ENCODE measurements at places on chromosomes 13 and 19.

GRCh38 chr13:113125506-113126264, 3.1 kb downstream of the F10 start:
- no peak for DNase-seq

GRCh38 chr13:23159205-23159759, 21.5 kb upstream of the SGCG start:
- no peak for DNase-seq

DNA sequence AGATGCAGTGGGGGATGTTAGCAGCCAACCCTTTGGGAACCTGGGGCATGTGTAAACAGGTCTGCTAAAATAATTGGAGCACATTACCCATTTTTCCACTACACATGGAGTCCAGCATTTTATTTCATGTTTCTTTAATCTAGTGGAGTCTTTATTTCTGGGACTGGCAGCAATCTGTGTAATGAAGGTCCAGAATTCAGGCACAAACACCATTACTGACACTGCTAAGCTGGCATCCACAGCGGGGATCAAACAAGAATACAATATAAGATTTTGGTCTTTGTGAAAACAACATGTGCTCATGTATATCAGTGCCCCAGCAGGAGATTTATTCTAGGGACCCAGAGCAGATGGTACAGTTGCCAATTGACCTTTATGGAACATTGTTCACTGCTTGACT, 1587.0 kb upstream of the PRR20A start:
- DNase-seq, result no peak

- DNase-seq, result no peak
These were observed 6.7 kb downstream of the SOHLH2 start for GRCh38 chr13:36207672-36208071.

DNA sequence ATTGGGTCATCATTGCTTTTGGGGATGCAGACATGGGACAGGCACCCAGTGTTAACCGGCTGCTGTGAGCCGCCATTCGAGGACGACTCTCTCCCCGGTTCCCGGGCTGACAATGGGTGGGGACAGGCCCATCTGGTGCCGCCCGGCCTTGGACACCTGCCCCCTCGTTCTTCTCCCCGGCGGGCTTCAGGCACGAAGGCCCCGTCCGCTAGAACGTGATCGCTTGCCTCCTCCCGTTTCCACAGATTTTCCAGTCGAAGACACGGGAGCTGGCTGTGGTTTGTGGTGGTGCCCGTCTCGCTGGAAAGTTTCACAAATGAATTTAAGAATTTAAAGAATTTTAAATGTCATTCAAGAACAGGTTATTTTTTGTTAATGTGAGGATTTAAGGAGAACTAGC, 2.0 kb downstream of the PALM start:
- DNase-seq, result no peak

DNA sequence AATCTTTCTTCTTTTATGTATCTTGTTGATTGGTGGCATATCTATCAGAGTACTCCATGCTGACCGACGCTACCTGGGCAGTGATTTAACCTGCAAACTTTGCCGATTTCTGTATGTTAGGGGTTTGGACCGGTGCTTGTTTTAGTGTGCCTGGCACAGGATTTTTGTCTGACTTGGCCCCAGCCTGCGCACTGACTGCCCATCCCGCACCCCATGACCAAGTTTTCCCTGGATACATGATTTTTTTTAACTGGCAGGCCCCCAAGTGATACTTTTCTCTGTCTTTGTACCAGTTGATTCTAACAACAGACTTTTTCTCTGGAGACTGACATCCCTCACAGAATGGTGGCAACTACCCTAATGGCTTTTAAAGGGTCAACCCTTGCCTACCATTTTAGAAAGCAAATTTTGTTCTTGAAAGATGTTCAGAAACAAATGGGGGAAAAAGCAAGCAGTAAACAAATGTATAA, 69.0 kb upstream of the C1QTNF9B start:
- DNase-seq, result no peak
